ENCODE measurements at places on chromosomes 3 and 15.

DNA sequence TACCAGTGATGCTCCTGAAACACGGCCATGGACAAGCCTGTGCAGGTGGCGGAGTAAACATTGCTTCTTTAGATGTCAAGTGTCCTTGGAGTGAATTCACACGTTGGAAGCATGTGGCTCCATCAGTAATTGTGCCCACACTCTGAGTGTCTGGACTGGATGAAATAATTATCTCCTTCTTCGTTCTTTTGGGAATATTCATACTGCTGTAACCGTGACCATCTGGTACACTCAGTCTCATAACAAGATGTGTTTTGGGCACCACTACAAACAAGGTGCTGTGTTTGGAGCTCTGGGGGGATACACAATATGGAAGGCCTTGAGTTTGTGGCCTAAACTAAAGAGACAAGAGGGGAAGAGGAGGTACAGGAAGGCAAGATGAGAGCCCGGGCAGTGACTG lies 165.6 kb downstream of the APBA2 start:
- DNase-seq = no peak

GRCh38 chr3:152714507-152714906 lies 120.4 kb upstream of the P2RY1 start:
- DNase-seq = no peak

DNA sequence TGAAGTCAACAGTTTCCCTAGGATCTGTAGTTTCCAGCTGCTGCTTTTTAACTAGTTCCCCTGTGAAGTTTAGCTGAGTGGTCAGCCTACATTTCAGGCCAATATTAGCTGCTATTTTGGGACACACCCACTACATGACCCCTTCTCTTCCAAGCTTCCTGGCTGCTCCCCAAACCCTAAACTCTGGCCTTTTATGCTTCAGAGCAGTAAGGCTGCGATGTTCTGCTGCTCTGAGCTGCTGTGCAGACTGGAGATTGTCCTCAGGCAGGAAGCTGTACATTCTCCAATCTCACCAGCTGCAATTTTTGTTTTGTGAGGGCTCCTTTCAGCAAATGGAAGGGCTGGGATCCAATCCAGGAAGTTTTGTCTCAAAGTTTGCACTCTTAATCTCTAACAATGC lies 48.0 kb upstream of the WDR72 start:
- DNase-seq = no peak

- no peak for DNase-seq
These were observed 17.7 kb downstream of the POC1A start for GRCh38 chr3:52136513-52136912.

DNA sequence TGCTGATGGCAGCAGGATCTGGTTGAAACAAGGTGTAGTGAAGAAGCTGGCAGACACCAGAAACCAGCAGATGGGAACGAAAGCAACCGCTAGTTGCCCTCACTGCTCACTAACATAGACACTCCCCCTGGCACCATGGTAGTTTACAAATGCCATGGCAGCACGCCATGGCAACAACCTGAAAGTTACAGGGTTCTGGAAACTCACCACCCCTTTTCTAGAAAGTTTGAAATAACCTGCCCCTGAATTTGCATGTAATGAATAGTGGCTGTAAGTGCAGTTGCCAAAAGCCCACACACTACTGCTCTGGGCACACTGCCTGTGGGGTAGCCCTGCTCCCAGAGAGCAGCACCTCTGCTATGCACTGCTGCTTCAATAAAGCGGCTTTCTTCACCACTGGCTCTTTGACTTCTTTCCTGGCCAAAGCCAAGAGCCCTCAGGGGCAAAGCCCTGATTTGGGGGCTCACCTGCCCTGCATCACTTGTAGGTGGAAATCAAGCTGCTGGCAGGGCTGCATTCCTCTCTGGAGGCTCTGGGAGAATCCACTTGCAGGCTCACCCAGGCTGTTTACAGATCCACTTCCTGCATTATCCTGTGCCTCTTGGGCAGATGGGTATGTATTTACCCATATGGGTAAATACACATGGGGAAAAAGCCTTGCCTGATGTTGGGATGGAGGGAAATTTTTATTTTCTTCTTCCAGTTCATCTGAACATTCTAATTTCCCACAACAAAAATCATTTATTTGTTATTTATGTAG lies 2.0 kb upstream of the GP9 start:
- no peak for DNase-seq

- DNase-seq = no peak
These were observed 247.4 kb downstream of the WDR72 start for GRCh38 chr15:53512029-53512428.

GRCh38 chr3:88991496-88991895 lies 115.9 kb upstream of the EPHA3 start:
- no peak for DNase-seq

- DNase-seq = no peak
These were observed 160.7 kb upstream of the MCTP2 start for GRCh38 chr15:94070356-94071295.

DNA sequence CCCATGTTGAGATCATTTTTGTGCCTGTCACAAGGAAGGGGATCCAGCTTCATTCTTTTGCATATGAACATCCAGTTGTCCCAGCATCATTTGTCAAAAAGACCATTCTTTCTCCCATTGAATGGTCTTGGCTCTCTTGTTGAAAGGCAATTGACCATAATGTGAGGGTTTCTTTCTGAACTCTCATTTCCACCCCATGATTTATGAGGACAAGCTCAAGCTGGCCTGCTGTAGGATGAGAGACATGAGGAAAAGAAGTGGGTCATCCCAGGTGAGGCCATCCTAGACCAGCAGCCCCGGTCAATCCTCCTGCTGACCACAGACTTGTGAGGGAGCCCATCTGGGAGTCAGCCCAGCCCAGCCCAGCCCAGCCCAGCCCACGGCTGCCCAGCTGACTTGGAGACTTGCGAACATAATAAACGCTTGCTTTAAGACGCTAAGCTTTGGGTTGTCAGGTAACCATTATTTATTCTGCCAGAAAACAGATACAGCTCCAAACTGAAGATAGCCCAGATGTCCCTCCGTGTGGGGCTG lies 69.0 kb downstream of the LINGO1 start:
- no peak for DNase-seq

GRCh38 chr3:126693921-126694320 lies 10.1 kb upstream of the CHCHD6 start:
- no peak for DNase-seq

- no peak for DNase-seq
These were observed 27.3 kb downstream of the ADCY5 start for GRCh38 chr3:123421353-123422174.

DNA sequence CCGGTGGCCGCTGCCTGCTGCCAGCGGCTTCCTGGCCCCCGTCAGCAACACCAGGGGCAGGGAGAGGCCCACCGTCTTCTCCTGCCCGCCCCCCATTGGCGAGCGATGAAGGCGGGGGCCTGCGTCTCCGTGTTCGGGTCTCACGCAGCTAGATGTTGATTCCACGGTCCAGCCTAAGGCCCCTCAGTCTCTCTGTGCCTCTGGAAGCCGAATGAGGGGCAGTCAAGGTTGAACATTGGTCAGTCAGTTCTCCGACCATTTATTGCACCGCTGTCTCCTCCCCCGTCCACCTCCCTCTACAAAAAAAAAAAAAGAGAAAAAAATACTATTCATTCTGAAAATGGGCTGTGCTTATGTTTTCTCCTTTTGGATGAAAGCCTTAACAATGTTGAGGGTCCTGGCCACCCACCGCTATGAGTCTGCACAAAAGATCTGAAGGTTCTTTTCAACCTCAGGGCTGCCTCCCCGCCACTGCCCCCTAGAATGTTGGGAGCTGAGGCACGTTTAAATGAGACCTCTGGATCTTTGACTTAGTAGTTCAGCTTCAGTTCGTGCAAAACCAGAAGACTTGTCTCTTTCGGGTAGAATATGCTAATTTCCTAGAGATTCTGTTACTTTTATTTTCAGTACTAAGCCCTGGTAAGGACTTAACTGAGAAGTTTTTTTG lies 736 bp downstream of the IREB2 start:
- DNase-seq = peak; percentile 18

- no peak for DNase-seq
These were observed 1174.7 kb downstream of the ZPLD1 start for GRCh38 chr3:103609472-103609871.

DNA sequence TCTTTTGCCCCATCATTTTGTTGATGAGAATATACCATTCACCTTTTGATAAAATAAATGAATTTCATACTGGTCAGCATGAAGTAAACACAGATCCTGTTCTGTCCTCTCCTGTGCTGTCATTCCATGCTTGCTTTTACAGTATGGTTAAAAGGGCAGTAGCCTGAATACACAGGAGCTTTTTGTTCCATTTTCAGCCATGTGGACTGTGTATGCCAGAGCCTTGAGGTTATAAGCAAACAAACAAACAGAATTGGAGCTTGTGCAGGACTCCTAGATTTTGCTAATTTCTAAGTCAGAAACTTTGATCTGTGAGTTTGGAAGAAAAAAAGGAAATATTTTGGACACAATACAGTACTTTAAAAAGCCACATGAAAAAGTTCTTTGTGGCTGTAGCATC lies 91.9 kb downstream of the LRRC28 start:
- DNase-seq = no peak

DNA sequence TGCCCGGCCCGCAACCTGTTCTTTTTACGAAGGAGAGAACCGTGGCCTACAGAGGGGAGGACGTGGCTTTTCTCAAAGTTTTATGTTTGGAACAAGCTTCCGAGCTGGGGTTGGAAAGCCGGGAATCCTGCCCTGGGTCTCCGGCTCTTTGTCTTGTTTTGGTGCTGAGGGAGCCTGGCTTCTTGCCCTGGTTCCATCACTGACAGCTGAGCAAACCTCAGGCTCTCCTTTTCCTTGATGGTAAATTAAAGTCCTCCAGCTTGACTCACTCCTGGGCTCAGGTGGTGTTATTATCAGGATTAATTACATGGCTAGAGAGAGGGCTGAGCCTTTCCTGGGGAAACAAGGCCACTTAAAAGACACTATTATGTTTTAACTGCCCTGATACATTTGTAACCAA lies 289.5 kb upstream of the RGMA start:
- DNase-seq = no peak

DNA sequence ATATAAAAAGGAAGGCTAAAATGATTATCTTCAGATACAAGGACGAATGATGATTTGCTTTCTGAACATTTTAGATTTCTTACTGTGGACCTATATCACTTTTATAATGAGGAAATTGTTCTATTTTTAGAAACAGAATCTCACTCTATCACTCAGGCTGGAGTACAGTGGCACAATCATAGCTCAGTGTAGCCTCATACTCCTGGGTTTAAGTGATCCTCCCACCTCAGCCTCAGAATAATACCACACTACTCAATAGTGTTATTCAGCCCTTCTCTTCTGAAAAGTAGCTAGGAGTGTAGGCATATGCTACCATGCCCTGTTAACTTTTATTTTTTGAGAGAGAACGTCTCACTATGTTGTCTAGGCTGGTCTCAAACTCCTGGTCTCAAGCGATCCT lies 15.8 kb downstream of the DNAJC13 start:
- DNase-seq = no peak

DNA sequence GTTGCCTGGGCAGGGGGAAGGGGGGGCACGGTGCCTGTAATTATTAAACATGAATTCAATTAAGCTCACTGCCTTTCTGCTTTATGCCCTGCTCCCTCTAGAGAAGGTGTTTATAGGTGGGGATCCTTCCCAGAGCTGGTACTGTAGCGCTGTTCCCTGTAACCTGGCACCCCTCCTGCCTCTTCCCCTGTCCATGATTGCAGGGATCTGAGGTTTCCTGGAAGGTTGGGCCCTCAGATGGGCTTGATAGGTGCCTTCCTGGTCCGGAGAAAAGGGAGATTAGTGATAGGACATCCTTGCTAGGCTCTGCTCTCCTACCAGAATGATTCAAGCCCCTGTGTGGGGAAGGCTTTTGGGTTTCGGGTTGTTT lies 2.1 kb upstream of the FAM131A start:
- no peak for DNase-seq

- no peak for DNase-seq
These were observed 602.1 kb downstream of the VGLL3 start for GRCh38 chr3:86388820-86389219.

Measured in stimulated activated CD4-positive, alpha-beta T cell treated with anti-CD3 and anti-CD28 coated beads, TNF-alpha, amount 100 ng/mL, for 1 hour (primary cell).